Left lobe of liver (tissue), 2 donors: ENCODE measurements at places on chromosomes 13 and 19. TPM values are rescaled to one million over a fixed set of nuclear protein-coding genes. Genes with fewer than 3 reads are reported as not detected.
A peak's percentile ranks its signal among the peaks of the same experiment; 100 is the strongest.

CYP2F1 gene
- not detected for total RNA-seq

PRR20B gene
- total RNA-seq = not detected

BORA gene
- 1.1 TPM for total RNA-seq

INSL3 gene
- total RNA-seq = not detected

ZNF154 gene
- total RNA-seq = 0.96 TPM

FPR1 gene
- 1.4 TPM for total RNA-seq

F10 gene
- 124 TPM for total RNA-seq

SLAIN1 gene
- total RNA-seq = 3.1 TPM

PRKACA gene
- 78.4 TPM for total RNA-seq

KLK10 gene
- not detected for total RNA-seq

DNA sequence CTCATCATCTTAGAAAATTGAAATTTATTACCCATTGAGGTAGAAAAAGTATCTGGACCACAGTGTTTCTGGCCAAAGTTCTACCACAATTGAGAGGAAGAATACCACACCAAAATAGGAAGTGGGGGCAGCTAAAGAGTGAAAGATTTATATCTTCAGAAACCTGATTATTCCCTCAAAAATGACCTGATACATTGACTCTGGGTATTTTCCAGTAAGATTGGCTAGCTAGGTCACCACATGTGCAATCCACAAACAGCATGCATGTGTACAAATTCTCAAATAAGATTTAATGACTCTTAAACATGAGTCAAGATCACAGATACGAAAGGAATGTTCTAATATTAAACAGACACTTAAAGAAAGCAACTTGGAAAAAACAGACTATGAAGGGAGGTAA lies 1516.2 kb upstream of the PCDH20 start:
- DNase-seq = no peak

DNA sequence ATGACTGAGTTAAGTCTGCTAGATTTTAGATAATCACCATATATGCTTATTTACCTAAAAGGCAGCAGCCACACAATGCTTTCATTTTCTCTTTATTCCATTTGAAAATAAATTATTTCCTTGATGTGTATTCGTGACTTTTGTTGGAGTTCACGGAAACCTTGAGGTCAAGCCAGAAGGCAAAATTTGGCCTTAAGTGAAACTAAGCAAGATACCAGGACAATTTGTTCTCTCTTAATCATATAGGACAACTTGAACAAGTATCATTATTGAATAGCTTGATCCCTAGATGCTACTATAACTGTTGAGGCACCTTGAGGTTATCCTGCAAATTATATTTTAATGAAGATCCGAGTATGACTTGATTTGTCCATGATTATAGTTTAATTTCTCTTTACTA lies 429.2 kb upstream of the DACH1 start:
- DNase-seq = no peak

DNA sequence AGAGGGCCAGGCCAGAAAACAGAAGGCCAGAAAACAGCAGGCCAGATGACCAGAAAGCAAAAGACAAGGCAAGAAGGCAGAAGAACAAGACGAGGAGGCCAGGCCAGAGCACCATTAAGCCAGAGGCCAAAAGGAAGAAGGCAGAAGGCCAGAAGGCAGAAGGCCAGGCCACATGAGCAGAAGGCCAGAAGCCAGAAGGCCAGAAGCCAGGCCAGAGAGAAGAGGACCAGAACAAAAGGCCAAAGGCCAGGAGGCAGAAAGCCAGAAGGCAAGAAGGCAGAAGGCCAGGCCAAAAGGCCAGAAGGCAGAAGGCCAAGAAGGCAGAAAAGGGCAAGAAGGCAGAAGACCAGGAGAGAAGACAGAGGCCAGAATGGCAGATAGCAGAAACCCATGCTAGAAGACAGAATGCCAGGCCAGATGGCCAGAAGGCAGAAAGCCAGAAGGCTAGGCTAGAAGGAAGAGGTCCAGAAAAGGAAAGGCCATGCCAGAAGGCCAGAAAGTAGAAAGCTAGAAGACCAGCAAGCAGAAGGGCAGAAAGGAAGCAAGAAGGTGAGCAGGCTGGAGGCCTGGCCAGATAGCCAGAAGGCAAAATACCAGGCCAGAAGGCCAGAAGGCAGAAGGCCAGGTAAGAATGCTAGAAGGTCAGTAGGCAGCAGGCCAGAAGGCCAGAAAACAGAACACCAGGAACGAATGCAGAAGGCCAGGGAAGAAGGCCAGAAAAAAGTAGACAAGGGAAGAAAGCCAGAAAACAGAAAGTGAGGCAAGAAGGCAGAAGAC lies 187.6 kb downstream of the TUBA3C start:
- peak; percentile 88 for DNase-seq

DNA sequence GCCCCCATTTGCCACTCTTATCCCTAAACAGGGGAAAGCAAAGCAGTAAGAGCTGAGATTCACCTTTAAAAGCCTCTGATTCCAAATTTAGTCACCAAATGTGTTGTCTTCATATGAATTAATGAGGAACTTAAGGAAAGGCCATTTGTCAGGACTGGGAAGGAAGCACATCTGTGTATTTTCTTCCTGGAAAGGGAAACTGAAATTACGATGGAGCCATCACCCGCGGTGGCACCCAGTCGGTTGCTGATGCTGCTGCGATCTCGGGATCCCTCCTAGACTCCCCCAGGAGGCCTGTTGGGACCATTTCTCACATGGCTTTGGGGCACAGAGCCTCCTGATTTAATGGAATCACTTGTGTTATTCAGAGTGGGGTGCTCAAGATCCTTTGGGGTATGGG lies 7.4 kb upstream of the IL4I1 start:
- no peak for DNase-seq

GRCh38 chr13:70856711-70857110 lies 748.5 kb upstream of the KLHL1 start:
- no peak for DNase-seq

DNA sequence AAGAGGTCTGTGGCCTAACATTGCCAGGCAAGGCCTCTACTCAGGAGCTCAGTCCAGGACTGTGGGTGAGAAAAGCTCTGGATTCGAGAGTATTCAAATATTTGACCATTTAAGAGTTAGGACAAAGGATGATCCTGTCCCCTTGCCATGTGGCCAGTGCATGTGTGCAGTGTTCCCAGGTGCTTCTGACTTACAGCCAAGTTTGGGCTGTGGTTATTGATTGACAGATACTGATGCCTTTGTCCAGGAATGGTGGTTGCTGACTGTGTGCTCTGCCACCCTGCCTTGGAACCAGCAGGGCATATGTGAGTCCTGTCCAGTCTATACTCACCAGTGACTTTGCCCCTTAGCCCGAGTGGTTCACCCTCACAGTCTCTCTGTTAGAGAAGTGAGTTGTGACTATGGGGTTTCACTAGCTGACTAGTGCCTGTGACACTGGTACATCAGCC lies 51.9 kb downstream of the GARRE1 start:
- peak; percentile 93 for DNase-seq

GRCh38 chr19:35000647-35001501 lies 751 bp downstream of the GRAMD1A start:
- DNase-seq = no peak

DNA sequence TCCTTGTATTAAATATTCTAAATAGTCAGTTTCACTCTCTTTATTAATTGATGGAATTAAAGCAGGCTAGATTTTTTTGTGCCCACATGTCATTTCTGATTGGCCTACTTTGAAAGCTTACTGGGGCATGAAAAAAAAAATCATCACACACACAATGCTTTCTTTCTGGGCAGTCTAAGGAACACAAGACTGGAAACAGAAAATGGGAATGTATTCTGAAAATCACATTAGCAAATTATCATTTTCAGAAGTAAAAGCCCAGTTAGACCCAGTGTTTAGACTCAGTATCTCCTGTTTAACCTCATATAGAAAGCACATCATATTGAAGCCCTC lies 339.4 kb downstream of the SPRY2 start:
- DNase-seq = no peak

- no peak for DNase-seq
These were observed 30.1 kb downstream of the WDFY2 start for GRCh38 chr13:51614350-51614786.

GRCh38 chr13:75724752-75725517 lies 88.8 kb downstream of the LMO7 start:
- DNase-seq = no peak

DNA sequence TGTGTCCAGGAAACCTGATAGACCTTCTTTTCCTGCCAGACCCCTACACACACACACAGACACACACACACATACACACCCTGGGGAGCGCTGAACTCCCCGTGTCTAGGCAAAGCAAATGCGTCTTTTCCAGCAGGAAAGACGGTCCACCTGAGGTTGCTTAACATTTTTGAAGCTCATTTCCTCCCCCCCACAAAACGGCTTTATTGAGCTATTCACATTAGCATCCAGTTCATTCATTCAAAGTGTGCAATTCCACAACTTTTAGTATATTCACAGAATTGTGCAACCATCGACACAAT lies 3.4 kb downstream of the GSX1 start:
- DNase-seq = no peak

GRCh38 chr19:16066611-16067104 lies 9.6 kb upstream of the TPM4 start:
- DNase-seq = no peak

DNA sequence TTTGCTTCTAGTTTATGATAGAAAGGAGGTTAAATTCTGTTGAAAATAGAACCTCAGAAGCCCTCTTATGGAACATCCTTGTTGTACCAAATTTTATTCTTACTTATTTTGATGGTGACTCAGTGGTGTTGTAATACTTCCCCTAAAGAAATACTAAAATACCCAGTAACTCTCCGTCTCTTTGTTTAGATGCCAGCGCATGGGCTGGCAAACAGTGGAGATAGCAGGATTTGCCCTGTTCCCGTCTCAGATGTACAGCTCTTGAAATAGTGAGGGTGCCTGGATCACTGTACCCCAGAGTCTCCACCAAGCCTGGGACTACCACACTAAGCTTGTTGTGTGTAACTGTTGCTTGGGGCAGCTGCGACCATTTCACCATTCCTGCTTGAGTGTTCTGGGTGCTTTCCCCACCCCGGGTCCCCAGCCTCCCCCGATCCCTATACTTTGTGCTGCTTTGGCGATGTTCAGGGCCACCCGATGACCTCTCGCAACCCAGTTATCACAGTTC lies 67.0 kb upstream of the TEX29 start:
- no peak for DNase-seq

DNA sequence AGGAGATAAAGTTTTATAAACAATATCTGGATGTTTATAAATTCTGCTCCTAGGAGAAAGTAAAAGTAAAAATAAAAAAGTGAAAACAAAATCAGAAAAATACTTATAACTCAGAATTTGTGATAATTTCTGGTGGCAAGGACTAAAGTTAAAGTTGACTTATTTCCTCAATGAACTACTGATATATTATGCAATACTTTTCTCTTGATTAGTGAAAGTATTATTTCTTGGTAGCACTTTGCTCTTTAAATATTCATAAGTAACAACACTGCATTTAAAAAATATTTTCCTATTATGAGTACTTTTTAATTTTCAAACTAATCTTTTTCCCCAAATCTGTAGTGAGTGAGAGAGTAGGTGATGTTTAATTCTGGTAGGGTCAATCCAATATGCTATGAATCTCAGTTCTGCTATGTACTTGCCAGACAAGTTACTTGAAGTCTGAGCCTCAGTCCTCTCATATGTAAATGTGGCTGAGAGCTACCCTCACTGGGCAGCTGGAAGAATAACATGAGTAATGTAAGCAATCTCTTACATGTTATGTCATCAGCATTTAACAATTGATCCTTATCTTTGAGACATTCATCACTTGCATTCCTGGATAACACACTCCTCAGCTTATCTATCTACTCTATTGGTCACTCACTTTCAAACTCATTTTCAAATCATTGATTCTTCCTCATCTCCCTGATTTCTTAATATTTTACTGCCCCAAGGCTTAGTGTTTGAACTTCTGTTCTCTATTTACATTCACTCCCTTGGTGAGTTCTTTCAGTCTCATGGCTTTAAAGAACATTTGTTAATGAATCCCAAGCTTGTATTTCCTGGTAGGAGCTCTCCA lies 239.0 kb downstream of the RGCC start:
- DNase-seq = no peak

DNA sequence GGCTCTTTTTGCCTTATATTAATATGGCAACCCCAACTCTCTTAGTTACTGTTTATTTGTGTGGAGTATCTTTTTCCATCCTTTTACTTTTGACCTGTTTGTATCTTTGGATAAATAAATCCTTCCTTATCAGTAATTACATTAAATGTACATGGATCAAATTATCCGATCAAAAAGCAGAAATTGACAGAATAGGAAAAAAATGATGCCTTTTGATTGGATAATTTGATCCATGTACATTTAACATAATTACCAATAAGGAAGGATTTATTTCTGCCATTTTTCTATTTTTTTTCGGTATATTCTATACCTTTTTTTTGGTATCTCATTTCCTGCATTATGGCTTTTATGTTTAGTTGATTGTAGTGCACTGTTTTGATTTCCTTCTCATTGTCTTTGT lies 57.2 kb downstream of the ZMYM2 start:
- no peak for DNase-seq

DNA sequence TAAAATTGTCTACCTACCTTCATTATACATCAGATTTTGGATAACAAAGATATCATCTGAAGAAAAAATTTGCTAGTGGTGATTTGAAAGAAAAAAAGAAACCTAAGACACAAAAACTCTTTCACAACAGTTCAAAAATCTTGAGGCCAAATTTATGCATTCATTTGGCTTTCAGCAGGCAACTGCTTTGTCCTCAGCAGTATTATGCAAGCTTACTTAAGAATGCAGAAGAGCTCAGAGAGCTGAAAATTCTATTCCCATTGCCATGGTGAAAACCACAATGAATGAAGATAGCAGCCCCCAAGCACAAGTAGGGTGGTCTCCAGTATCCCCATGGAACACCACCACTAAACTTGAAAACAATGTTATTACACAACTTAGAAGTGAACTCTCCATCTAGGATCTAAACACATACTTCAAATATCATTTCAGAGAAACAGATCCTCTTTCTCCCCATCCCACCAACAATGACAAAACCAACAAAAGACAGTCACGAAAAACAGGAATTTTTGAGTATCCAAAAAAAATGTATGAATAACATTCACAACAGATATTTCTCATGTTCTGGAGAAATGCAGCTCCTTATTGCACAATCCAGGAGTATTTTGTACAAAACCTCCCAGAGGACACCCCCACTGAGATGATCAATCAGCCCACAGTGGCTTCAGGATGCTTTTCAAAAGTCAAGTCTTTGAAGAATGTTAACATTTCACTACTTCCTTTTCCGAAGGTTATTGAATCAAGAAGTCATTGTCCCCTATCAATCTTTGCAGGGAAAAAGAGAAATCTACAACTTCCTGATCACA lies 192.7 kb downstream of the LHFPL6 start:
- DNase-seq = no peak

DNA sequence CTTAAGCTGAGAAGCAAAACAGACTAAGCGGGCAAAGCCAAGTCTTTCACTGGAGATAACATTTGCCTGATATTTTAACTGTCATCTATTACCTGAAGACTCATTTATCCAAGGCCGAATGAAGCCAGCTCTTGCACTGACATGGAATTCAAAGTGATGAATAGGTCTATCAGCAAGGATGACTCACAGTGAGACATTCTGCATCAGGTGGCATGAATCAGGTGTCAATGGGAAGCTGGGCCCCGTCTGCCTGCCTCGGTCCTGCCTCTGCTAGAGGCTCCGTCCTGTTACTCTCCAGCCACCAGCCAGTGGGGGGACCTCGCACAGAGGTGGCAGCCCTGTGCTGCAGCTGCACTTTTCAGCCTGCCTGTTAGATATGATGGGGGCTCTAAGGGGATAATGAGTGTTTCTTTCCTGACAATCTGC lies 23.5 kb downstream of the STARD13 start:
- no peak for DNase-seq

GRCh38 chr19:23799321-23799720 lies 40.6 kb upstream of the ZNF681 start:
- no peak for DNase-seq
